Hematopoietic multipotent progenitor cell treated with erythropoietin and hydrocortisone succinate and interleukin-3 and kit ligand, for 8 days (in vitro differentiated cells): ENCODE measurements at places on chromosomes 3 and 15.

DNA sequence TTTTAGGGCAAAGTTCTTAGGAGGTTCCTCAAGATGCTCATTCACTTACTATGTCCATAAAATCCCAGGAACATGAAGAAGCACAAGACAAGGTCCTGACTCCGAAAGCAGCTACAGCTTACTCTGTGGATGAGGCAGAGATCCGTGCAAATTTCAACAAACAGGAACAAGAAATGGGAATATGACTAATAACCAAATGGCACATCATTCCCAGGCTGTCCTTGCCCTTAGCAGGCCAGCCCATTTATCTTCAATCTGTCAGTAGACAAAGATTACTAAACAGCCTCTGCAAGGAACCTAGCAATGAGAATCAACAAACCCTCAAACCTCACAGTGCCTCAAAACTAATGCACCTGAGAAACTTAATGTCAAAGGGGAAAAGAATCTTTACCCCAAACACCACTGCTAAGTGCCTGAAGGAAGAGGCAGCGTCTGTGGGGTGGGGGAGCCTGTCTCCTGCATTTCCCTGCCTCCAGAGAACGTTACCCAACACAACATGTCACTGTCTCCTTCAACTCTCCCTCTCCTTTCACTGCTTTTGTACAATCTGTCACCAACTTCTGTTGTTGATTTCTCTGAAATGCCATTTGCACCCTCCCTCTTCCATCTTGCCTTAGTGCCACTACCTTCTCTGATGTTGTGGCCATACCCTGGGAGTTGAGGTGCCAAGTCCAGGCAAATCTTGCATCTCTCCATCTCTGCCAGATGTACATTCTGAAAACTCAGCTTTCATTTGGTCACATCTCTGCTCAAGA is 4.8 kb downstream of the TNFAIP8L3 start:
- DNase-seq: no peak

DNA sequence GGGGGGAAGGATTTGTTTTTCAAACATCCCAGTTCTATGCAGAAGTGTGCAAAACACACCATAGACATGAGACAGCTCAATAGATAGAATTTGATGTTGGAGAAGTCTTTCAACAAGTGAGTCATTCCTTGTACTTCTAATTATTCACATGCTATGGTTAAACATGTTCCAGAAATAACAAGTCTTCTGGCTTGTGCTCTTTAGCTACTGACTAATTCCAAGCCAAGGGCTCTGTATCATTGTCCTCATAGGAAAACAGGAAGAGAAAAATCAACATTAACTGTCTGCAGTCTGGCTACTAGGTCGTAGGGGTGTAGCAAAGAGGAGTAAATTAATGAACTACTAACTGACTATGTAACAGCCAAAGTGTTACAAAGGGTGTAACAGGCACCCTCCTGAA is 25.8 kb downstream of the LDHAL6B start:
- no peak for DNase-seq

DNA sequence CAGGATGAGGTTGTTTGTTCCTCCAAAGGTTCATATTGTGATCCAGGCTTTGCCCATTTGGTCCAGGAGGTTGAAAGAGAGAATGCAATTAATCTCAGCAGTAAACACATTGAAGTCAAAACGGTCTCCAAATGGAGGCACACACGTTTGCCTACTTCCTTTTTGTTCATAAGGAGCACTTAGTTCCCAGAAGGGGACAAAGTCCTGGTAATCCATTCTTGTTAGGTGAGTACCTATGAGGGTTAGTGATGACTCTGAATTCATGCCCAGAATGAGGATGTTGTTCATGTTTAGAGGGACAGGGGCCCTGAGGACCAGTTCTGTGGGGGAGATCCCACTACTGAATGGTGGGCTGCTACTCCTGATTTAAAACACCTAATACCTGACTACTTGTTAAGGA is 177.7 kb downstream of the ALDH1A2 start:
- DNase-seq: no peak

DNA sequence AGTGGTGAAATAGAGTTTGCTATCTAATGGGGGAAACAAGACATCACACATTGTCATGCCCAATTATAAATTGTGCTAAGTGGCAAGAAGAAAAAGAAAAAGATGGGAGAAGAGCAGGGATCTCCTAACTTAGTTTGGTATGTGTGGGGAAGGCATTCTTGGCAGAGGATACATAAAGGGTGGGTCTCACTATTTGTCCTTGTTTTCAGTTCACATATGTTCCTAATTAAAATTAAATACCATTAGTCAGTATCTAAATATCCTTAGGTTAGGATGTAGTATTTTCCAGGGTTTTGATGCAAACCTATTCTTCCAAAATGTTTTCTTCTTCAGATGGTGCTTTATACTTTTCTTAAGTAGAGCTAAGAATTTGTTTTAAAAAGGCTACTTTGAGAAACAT is 173.7 kb downstream of the B3GALNT1 start:
- no peak for DNase-seq

DNA sequence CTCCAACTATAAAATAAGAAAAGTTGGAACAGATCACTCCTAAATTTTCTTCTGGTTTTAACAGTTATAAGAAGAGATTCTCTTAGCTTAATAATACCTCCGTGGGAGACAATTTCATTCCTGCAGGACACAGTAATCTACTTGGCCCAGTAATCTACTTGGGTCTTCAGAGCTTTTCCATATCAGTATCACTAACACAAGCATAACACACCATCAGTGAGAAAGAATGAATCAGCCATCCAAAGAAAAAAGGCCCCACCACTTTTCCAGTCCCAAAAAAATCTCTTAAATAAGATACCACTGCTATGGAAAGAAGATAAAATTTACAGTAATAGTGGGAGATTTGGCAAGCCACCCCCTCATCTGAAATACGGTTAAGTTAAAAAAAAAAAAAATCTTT is 20.2 kb downstream of the SIN3A start:
- no peak for DNase-seq

- no peak for DNase-seq
Measured at GRCh38 chr3:42688016-42688415, 2.7 kb downstream of the KLHL40 start.

DNA sequence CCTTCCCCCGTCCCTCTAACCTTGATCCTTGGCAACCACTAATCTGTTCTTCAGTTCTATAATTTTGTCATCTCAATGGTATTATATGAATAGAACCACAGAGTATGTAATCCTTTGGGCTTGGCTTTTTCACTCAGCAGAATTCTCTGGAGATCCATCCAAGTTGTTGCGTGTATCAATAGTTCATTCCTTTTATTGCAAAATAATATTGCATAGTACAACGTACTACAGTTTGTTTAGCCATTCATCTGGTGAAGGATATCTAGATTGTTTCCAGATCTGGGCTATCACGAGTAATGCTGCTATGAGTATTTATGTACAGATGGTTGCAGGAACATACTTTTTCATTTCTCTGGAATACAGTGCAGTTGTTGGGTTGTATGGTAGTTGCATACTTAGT is 76.2 kb downstream of the PLXNA1 start:
- no peak for DNase-seq

GRCh38 chr3:63519426-63519825 is 133.0 kb upstream of the SNTN start:
- DNase-seq: no peak

- no peak for DNase-seq
Measured at GRCh38 chr3:194826594-194826993, 140.9 kb downstream of the FAM43A start.

- no peak for DNase-seq
Measured at GRCh38 chr15:21262851-21263425, 177.4 kb downstream of the POTEB3 start.

DNA sequence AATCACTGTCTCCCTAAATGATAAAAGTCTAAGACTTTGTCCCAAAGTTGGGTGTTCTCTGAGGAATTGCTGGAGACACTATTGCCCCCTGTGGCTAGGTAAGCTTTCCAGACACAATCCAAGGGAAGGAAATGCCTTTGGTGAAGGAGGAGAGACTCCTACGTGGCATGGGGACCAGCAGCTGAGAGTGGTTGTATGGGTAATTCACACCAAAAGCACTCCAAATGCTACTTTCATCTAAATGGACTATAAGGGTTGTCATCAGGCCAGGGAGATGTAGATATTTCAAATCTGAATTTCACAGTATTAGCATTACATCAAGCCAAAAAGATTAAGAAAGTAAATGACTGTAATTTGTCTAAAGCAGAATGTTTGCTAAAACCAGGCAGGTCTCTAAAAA is 400.8 kb upstream of the THBS1 start:
- no peak for DNase-seq

DNA sequence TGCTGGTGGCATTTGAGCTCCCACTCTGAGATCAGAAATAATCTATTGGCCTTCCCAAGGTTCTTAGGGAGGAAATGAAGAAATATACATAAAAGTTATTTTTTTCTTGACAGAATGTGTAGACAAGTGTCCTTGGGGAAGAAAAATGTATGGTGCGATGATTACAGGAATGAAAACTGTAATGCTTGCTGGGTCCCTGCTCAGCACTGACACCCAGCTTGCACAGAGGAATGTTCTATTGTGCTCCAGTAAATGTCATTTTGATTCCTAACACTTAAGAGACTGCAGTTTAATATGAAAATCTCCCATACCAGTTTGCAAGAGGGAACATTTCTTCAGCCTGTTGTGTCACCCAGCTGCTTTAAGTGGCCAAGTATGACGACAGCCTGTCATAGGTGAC is 271.3 kb upstream of the TPM1 start:
- DNase-seq: no peak

- no peak for DNase-seq
Measured at GRCh38 chr3:72890166-72890925, 2.5 kb downstream of the GXYLT2 start.

GRCh38 chr3:50333744-50334328 is 5.8 kb upstream of the TUSC2 start:
- DNase-seq: no peak

- DNase-seq: no peak
Measured at GRCh38 chr15:40843885-40844695, at the start of gene SPINT1. Gene SPINT1, plus strand, starts transcription at chr15:40844048. Its CDS starts 507 bp downstream, at chr15:40844555.

- DNase-seq: no peak
Measured at GRCh38 chr3:79306934-79307570, 460.7 kb downstream of the ROBO1 start.

DNA sequence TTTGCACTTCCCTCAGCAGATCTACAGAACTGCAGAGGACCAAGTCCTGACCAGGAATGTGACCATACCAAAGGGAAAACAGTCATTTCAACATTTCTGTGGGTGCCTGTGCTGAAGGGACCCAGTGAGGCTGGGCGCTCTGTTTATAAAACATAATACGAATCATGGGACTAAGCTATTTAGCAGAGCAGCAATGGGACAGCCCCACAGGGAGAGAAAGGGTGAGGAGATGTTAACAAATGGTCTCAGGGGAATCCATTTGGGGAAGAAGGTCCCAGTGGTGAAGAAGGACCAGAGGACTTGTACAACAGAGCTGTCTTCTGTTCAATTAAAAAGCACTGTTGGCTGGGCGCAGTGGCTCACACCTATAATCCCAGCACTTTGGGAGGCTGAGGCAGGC is 1025.4 kb downstream of the FHIT start:
- DNase-seq: no peak

DNA sequence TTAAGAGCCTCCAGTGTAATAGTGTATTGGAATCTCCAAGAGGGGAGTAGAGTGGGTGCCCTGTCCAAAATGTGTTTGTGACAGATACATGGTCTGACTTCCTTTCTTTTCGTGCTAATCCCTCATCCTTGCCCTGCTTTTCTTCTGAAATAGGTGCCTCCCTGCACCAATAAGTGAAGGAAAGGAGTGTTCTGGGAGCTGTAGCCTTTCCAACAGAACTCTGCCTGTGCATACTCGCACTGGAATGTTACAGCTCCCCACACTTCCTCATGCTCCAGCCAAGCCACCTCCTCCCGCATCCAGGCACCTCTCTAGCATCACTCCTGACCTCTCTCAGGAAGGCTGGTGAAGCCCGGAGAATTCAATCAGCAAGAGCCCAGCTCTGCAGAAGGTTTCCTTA is 478.0 kb downstream of the GABRG3 start:
- DNase-seq: no peak

GRCh38 chr3:177425042-177425441 is 227.8 kb upstream of the TBL1XR1 start:
- no peak for DNase-seq

DNA sequence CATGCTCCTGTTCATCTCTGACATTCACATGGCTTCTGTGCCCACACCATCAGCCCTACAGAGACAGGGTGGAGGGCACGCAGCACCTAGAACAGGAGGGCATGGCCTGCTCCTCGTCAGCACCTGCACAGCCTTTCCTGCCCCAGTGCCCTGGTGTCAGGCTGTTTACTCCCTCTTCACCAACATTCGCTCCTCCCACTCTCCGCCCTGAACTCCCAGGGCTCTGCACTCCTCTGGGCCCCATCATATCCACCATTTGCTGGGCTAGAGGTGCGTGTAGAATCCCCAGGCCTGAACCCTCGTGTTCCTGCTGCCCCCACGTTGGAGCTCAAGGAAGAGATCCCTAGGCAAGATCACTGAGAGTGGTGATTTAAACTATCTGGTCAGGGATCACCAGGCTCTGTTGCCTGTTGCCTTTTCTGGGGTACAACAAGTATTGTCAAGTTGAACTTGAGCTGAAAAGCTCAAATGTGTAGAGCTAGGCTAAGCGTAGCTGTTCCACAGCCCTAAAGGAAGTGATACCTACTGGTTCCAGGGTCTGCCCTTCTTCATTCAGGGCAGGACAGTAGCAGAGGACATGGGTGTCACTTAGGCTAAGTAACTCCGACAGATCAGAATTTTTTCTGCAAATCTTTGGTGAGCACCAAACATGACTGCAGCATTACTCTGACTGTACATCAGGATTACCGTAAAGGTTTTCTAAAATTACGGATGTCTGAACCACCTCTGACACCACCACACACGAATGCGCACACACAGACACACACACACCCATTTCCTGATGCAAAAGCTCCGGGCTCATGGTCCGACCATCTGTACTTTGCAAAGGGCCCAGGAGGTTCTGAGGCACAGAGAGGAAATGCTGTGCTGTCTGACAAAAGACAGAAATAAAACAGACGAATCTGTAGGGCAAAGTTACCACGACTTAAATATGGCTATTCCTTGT is 43.7 kb upstream of the GNB5 start:
- DNase-seq: no peak
